ENCODE measurements at places on chromosomes 7 and 10. TPM values are rescaled to one million over a fixed set of nuclear protein-coding genes. Genes with fewer than 3 reads are reported as not detected.

DNA sequence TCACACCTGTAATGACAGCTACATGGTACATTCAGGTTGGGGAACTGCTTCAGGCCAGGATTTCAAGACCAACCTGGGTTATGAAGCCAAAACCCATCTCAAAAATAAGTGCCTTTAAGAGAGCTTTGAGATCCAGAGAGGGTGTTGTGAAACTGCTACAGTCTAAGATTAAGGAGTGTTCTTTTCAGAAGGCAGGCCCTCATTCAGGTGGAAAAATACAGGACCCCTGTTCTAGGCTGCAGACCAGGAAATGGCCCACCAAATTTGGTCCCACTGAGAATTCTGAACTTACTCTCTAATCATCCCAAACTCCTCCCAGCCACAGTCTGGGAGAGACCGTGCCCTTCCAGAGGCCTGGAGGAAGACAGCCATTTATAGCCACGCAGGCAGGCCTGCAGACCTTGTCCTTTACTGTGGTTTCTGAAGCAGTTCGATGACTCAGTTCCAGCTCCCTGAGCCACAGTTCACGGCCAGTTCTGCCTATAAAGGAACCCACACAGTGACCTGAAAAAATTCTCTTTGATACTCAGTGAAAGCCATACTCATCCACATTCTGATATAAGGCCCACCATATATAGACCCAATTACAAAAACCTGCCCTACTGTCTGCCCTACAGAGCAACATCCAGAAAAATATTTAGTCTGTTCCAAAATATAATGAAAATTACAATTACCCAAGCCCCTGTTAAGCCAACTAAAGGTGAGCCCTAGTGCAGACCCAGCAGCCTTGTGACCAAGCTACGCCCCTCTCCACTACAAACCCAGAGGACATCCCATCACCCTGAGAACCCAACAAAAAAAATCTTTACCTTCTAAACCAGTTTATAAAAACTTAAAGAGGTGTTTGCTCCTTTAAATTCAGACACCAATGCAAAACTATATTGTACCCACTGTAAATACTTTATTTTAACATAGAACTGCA is 21.2 kb downstream of the ZNF680 start:
- no peak for DNase-seq

GRCh38 chr7:138021889-138022288 is 20.0 kb upstream of the CREB3L2 start:
- DNase-seq, result no peak

The FBXL13 gene
- polyA plus RNA-seq, result not detected

- no peak for DNase-seq
Observed at GRCh38 chr10:5732141-5732540, 47.5 kb downstream of the TASOR2 start.

DNA sequence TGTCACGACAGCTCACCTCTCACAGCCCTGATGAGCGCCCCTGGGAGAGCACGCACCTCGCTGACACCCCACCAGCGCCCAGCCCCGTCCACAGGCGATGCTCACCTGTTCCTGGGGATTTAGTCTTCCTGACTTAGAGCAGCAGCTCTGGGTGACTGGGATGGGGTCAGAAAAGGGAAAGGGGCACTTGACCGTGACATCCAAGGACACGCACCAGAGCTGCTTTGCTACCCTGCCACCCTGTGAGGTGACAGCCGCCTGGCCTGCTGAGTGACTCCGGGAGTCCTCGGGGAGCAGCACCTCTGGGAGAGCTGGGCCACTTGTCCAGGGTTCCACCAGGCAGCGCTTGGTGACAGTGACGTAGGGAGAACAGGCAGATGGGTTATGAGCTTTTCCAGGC is 148.2 kb downstream of the PRKAG2 start:
- DNase-seq, result no peak

DNA sequence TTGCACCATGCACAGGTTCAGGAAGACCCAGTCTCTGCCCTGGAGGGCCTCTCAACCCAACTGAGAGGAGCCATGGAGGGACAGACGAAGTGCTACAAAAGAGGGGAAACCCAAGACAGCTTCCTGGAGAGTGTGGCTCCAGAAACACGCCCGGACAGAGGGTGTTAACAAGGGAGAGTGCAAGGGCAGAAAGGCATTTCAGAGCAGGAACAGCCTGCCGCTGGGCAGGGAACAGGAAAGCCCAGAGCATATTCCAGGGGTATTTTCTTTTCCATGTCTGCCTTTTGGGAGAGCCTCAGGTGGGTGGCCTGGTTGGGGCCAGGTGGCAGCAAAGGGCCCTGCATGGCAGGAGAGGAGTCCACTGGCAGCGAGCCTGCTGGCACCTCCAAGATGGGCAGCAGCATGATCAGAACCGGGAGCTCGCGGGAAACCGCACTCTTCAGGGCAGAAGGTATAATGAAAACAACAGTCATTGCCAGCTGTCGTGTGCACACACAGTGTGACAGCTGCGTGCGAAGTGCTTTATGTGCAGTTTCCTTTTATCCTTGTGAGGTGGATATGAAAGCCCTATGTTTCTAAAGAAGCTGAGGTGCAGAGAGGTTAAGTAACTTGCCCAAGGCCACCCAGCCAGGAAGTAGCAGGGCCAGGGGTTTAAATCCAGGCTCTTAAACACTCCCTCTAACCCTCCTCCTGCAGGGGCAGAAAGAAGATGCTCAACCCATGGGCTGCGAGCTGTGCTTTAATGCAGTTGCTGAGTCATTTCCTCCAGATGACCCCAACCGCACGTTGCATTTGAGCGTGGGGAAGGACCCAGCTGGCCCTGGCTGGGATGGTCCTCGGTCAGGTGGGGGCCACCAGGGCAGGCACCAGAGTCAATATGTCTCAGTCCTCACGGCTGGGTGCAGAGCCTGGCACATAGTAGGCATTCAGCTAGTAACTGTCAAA is 128.6 kb downstream of the OAT start:
- DNase-seq, result no peak

The TUBAL3 gene
- polyA plus RNA-seq, result 11.4 TPM

- DNase-seq, result no peak
Observed at GRCh38 chr10:80265740-80266512, 23.5 kb downstream of the MAT1A start.

The HOXA6 gene
- polyA plus RNA-seq, result not detected

DNA sequence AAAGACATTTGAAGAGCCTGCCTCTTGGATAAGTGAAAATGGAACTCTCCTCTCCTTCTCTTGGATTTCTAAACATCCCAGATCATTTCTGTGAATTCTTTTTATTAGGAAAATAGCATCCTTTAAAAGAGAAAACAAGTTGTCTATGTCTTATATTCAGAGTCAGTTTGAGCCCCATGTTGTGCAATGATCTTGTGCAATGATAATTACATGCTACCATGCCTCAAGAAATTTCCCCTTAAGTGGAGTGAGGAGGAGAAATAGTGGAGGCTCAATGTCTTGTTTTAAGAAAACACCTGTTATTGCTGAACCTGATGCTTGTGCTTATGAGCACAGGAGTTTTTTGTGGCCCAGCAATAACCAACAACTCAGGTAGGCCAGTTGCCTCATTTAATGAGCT is 103.6 kb downstream of the NPSR1 start:
- DNase-seq, result no peak

DNA sequence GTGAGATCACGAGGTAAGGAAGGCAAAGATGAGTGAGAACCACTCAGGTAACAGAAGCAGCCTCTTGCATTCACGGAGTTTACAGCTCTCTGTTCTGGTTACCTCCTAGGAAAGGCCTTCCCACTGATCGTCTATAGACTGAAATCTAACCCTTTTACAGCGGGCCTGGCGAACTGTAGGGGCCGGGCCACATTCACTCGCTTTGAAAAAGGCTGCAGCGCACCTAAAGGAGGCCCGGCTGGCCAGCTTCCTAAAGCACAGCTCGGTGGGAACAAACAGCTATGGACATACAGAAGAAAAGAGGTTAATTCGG is 565 bp downstream of the ATP5MK start:
- peak; percentile 60 for DNase-seq

GRCh38 chr10:113108948-113109347 is 158.9 kb downstream of the TCF7L2 start:
- DNase-seq, result no peak

The FAM131B gene
- polyA plus RNA-seq, result 0.54 TPM

The ZNF804B gene
- not detected for polyA plus RNA-seq

Measured in small intestine (tissue), 16 donors.